ENCODE measurements at places on chromosomes 3 and 15.

DNA sequence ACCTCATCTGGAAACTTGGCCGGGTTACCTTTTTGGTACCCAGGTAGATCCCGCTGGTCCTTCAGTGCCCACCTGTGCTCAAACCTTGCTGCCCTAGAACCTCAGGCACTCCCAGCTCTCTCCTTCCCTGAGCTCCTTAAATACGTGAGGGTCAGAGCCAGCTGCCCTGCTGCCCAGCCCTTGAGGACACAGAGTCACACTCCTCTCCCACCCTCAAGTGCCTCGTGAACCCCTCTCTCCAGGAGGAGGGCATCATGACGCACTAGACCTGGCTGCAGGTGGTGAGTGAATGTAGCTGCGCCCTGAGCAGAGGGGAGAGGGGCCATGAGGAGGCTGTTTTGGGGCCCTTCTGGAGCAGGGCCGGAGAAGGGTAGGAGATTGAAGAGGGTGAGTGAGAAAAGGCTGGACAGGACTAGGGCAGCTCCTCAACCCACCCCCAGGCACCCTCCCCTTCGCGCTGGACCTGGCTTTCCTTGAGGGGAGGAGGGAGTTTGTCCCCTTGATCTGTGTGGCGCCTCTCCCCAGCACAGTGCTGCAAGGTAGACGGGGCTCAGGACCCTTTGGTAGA, 941 bp downstream of the SLC12A8 start:
- no peak for DNase-seq

- no peak for DNase-seq
Observed at GRCh38 chr15:57220205-57220604, 156.1 kb upstream of the CGNL1 start.

DNA sequence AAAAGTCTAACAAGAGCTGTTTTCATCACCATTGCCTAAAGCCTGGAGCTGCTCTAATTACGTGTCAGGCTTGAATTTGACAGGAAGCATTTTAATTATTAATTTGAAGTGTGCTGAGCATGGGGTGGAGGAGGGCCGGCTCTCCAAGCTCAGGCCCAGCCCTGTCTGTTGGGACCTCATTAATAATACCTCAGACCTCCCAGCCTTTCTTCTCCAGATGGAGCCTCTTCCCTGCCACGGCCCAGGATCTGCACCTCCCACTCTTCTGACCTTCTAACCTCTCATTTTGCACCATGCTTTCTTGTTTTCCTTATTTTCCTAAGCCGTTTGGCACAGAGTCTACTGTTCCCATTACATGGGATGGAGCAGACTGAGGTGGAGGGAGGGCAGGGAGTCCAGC, 30.0 kb downstream of the INSYN1 start:
- DNase-seq, result no peak

DNA sequence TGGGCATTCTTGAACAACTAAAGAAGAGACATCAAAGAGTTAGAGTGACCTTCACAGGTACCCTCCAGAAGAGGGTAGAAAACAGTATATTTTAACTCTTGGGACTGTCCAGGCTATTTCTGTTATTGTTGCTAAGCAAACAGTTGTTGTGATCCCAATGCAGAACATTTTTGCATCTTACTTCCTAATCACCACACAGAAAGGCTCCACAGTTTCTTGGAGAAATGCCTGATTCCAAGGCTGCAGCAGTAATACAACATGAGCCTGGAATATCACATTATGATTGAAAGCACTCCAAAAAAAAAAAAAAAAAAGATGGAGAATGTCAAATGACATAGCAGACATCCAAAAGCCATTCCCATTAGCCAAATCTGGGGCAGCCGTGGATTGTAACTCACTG, 195.6 kb downstream of the CTNNB1 start:
- DNase-seq, result no peak

DNA sequence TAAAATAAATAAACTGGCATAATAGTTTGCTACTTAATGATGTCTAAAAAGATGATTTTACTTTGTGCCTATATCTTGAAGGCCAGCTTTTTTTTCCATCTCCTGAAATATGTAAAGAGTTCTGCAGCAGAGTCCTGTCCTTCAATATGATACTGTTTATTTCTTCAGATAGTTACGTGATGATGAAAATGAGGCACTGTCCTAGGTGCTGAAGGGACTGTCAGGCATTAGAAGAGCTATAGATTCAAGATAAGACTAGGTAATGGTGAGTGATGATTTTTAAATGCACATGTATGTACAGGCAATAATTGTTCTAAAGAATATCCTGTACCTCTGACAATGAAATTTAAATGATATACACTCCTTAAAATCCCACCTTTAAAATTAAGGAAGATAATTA, 326.9 kb upstream of the DNAJC19 start:
- no peak for DNase-seq

DNA sequence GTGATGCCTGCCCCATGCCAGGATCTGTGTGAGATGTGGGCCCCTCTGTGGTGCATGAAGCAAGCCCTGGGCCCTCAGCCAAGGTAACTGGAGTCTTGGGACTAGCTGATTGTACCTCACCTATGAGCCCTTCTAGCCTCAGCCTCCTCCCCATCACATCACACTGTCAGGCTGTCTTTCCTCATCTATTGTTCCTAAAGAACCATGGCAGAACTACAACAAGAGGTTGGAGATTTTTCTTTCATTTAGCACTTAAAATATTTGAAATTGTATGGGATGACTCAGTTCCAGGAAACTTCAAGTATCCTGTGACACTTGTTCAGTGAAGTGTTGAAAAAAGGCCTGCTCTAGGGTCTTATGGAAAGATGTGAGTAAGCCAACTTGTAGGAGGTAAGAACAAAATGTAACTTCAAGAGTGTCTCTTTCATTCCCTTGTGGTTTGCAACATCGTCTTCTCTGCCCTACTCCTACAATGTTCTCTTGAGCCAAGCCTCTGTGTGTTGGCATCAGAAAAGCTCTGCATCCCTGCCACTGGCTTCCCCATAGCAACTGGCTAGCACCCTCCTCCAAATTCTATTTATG, 58.7 kb upstream of the TIPARP start:
- DNase-seq, result no peak

DNA sequence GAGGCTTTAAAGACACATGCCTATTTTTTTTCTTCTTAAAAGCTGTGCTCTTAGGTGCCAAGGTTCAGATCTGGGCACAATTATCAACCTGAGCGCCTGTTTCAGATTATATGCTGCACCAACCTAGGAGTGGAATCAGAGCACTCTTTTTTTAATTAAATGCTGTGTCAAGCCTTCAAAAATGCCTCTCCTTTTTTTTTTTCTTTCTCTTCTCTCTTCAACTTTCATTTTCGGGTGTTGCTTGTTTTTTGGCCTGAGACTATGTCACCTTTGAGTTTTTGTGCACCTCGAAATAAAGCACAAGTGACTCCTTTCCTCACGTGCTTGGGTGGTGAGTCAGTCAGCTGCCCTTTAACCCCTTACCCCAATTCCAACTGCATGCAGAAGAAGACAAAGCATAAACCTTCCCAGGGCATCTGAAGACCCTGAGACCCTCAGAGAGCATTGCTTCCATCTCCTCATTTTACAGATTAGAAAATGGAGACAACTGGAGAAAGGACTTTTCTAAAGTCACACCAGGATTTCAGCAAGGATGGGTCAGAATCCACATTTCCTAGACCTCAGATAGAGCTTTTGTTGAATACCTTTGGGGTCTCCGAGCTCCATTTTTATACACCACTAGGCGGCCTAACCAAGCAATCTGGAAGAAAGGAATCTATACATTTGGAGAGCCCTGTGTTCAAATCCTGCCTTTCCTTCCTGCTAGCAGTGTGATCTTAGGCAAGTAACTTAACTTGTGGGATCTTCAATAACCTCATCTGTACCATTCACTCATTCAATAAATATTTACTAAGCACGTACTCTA, 631 bp upstream of the PRICKLE2 start:
- DNase-seq, result no peak

- DNase-seq, result no peak
Observed at GRCh38 chr15:69947394-69947793, 150.3 kb downstream of the TLE3 start.

DNA sequence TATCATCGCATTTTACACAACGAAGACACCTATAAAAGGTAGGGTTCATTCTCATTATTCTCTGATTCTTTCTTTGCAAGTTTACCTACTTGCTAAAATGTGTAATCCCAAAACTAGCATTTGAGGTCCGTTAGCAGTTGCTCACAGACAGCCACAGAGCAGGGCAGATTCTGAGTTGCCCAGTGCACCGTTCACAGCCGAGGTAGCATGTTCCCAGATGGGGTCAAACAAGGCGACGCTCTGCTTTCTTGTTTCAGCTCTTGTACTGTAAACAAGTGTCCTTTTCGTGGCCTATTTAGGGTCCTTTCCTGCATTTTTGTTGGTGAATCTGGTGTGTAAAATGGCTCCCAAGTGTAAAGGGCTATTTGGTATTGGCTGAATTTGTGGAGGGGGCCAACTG, 3.1 kb downstream of the PPP1R2 start:
- no peak for DNase-seq

DNA sequence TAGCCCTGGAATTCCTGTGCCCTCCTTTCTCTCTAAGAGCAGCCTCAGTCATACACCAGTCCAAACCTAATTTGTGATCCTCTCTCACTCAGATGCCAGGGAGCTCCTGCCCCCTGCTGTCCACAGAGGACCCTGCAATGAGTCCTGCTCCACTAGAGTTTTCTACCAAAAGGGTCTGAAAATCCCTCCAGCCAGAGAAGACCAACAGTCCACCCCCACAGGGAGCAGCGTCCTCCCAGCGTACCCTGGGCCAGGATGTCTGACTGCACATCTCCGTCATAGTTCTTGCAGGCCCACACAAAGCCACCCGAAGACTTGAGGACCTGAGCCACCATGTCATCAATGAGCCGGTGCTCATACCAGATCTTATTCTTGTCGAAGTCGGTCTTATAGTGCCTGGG, 15.4 kb downstream of the IDH2 start:
- no peak for DNase-seq

- no peak for DNase-seq
Observed at GRCh38 chr3:126423191-126424038, 28.7 kb downstream of the CFAP100 start.

DNA sequence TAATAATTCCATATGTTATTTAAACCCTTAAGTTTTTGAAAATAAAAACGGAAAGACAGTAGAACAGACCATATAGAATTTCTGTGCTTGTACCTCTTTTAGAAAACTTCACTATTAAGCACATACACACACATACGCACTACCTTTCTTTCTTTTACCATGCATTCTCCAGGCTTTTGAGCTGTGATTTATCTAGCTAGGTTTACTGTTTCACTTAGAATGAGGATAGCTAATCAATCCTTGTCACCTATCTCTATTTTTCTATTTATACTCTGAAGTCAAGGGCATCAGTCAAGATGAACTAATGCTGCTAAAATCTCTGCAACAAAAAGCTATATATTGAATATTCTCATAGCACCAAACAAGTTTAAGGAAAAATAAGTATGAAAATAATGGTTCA, 43.2 kb downstream of the GOLIM4 start:
- no peak for DNase-seq

- no peak for DNase-seq
Observed at GRCh38 chr3:169992781-169993180, 26.2 kb downstream of the SEC62 start.

Measured in NCI-H510A (cell line).